ENCODE measurements at places on chromosomes 7 and 10. TPM values are rescaled to one million over a fixed set of nuclear protein-coding genes. Genes with fewer than 3 reads are reported as not detected.

DNA sequence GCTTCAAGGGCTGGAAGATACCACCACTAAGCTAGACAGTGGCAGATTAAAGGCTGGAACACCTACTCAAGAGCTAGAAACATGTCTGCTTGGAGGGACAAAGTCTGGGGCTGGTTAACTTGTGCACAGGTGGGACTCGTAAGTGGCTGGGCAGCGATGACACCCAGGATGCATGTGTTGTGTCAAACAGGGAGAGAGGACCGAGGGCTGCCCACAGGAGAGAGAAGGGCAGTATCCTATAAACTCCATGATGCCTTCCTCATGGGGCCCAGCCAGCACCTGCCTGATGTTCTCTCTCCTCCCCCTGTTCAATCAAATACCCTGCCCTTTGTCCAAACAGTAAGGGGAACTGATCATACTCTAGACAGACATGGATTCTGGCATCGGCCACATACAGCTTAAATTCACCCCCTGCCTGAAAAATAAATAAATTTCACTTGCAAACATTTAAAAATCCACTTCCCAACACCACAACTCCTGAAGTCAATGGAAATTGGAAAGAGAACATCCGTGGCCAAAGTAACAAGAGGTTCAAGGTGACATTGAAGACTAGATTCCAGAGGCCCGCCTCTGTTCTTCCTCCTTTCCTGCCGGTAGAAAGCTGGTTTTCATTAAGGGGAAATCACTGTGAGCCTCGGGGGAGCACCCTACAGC lies 50.6 kb downstream of the CHST15 start:
- DNase-seq, result no peak

GRCh38 chr7:129008645-129009414 lies 46.1 kb downstream of the TNPO3 start:
- DNase-seq, result no peak

The PRKAG2 gene
- total RNA-seq, result 23.6 TPM

GRCh38 chr7:66883716-66884115 lies 37.3 kb upstream of the TMEM248 start:
- no peak for DNase-seq

Measured in HCT116 (cell line).